ENCODE measurements at places on chromosomes 6 and 20.

- DNase-seq, result no peak
Observed at GRCh38 chr6:81138236-81138635, 614.2 kb downstream of the TENT5A start.

DNA sequence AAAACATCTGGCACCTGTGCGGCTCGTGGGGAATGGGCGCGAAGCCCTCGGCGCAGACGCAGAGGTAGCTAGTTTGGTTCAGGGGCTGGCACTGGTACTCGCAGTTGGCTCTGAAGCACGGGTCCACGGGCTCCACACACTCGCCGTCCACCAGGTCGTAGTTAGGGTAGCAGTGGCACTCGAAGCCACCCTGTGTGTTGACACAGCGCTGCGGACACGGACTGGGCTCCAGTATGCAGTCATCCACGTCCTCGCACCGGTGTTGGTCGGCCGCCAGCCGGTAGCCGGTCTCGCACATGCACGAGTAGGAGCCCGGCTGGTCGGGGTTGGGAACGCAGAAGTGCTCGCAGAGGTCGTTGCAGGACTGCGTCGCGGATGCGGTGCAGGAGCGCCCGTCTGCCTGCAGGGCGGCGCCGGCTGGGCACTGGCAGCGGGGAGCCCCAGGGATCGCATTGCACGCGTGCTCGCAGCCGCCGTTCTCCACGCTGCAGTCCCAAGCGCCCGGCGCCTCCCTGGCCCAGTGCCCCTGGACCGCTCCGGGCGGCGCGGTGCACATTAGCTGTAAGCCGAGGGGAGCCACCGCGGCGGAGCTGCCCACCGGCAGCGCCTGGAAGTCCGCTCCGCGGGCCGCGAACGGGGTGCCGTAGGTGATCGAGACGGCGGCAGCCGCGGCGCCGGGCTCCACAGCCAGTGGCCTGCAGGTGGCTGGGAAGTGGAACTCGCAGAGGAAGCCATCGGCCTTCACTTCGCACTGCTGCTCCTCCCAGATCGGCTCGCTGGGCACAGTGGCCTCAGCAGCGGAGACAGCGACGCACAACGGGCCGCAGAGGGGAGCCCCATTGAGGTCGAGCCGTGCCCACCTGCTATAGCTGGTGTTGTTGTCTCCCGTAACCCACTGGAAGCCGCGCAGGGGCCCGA lies 930 bp downstream of the THBD start:
- peak; percentile 21 for DNase-seq

DNA sequence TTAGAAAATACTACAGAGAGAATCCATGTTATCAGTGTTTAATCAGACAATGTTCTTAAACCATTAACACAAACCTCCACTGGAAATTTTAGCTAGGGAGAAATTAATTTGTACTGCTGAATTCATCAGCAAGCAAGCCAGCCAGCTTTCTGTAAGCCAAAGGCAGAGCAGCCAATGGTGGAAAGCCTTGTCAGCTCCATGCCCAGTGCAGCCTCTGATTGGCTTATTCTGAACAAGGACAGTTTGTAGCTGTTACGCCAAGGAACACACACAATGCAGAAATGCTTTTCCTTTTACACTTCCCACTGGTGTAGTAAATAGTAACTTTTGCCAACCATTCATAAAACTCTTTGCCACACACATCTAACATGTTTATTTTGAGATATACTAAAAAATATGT lies 265.0 kb downstream of the TENT5A start:
- DNase-seq, result no peak

DNA sequence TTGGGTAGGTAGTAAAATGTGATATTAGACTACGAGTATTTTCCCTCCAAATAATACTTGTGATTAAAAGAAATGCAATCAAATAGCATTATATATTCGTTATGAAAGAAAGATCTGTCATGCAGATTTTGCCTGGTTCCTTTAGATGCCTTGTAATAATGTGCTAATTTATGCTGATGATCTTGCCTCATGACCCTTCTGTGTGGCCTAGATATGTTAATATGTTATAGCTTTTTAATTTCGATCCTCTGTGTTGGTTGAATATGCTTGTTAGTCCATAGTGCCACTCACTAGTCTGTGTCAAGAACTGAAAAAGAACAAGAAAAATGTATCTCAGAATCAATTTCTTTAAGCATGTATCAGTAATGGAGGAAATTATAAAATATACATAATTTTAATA lies 31.9 kb downstream of the CDKAL1 start:
- DNase-seq, result no peak

DNA sequence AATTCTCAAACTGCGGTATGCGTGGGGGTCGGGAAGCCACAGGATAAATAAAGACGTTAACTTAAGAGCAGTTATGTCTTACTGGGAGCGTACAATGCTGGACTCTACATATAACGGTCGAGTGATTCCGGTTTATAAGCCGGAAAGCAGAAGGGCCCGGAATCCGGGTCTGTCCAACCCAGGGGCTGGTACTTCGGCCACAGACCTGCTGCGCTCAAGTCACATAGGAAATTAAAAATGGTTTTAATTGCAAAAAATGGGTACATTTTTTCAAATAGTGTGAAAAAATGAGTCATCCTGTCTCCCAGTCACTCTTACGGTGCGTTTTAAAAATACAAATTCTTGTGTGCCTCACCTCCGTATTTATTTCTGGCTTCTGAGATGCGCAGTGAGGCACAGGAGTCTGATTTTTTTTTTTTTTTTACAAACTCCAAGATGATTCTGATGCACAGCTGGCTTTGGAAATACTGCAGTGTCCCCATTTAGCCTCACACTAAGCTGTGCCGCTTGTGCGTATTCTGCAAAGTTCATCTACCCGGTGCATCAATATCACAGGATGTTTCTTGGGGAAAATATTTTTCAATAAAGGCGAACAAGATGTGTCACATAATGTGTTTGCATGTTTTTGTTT lies 1.0 kb downstream of the PCIF1 start:
- no peak for DNase-seq

GRCh38 chr6:113560908-113561307 lies 296.2 kb upstream of the MARCKS start:
- peak; percentile 88 for DNase-seq

- DNase-seq, result peak; percentile 34
Observed at GRCh38 chr6:159249752-159250151, 80.6 kb downstream of the FNDC1 start.

DNA sequence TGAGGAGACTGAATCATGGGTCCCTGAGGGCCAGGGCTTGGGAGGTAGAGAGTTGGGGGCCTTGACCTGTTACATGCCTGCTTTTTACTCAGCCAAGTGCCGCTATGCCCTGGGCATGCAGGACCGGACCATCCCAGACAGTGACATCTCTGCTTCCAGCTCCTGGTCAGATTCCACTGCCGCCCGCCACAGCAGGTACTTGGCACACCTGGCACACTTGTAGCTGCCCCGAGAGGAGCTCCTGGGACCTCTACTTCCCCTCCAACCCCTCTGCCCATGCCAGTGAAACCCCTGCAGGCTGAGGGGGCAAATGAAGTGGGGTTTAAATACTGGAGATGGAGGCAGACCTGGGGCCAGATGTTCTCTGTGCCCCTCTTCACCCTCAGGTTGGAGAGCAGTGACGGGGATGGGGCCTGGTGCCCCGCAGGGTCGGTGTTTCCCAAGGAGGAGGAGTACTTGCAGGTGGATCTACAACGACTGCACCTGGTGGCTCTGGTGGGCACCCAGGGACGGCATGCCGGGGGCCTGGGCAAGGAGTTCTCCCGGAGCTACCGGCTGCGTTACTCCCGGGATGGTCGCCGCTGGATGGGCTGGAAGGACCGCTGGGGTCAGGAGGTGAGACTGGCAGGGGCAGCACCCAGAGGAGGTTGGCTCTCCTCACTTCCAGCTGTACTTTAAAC lies 4.6 kb downstream of the DDR1 start:
- no peak for DNase-seq

- DNase-seq, result peak; percentile 73
Observed at GRCh38 chr6:34301408-34301807, 52.6 kb upstream of the SMIM29 start.

DNA sequence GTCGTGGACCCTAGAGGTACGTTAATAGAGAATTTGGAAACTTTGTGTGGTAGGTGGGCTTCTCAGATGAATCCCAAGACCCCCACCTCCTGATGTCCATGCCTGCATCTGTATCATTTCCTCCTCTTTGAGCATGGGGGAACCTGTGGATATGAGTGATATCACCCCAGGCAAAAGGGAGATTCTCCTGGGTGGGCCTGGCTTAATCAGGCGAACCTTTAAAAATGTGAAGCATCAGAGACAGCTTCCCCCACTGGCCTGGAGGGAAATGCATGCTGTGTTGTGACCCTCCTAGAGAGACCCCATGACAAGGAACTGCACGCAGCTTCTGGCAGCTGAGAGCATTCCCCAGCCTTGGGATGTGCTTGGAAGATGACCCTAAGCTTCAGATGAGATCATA lies 180.9 kb downstream of the MBOAT1 start:
- DNase-seq, result no peak

- DNase-seq, result no peak
Observed at GRCh38 chr20:36555248-36555647, 13.9 kb downstream of the MYL9 start.

DNA sequence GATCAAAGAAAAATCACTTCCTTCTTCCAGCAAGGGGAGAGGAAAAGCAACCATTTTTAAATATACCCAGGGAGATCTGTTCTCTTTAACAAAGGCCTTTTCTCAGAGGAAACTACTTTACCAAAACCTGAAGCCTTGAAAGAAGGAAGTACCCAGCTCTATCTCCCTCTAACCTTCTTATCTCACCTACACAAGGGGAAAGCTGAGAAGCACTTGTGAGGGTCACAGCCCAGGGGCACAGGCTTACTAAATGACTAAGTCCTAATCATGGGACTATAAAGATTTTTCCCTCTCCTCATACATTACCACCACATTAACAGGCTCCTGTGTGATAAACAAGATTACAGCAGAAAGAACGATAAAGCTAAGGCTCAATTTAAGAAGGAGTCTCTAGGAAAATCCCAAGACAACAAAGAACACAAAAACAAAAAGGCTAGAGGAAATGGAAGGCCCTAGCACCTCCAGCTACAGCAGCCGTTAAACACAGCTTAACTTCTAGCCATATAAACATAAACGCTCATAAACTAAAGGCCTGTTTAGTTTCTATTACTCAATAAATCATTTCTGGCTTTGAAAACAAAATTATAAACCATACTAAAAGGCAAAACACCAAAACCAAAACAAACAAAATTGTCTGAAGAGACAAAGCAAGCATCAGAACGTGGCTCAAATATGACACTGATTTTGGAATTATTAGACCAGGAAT lies 284.9 kb upstream of the ECI2 start:
- DNase-seq, result no peak

DNA sequence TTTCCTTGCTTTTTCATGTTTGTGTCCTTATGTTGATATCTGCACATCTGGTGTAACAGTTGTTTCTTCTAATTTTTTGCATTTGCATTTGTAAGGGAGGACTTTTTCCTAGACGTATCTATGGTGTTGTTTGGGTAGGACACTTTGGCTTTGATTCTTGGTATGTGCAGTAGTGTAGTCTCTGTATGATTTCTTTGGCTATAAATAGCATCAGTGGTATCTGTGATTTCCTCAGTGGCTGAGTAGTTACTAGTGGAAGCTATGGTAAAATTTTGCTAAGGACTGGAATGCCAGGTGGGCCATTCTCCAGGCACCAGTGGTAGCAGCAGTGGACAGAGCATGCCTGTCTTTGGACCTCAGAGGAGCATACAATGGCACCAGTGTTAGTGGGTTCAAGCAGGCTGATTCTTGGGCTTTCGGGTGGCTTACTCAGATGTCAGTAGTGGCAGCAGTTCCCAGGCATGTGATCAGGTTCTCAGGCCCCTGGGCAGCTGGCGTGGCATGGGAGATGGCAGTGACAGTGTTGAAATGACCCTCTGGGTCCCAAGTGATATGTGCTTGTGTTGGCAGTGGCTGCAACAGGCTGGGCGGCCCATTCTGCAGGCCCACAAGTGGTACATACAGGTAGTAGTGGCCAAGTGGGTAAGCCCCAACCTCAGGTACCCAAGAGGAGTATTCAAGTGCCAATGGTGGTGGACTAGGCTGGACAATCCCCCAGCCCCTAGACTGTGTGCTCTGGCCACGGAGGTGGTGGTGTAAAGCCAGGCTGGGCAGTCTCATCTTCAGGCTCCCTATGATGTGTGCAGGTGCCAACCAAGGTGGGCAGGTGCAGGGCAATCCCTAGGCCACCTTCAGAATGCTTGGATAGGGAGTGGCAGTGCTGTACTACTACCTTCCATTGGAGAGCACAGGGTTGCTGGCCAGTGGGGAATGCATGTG lies 54.5 kb downstream of the PLCG1 start:
- no peak for DNase-seq

Data from fibroblast of skin of right quadriceps (primary cell).